AML-193 (cell line): ENCODE measurements at places on chromosomes 7 and 10.

- no peak for DNase-seq
Observed at GRCh38 chr10:107554333-107554732, 389.8 kb upstream of the SORCS1 start.

- no peak for DNase-seq
Observed at GRCh38 chr10:123556736-123557135, 109.4 kb upstream of the GPR26 start.

DNA sequence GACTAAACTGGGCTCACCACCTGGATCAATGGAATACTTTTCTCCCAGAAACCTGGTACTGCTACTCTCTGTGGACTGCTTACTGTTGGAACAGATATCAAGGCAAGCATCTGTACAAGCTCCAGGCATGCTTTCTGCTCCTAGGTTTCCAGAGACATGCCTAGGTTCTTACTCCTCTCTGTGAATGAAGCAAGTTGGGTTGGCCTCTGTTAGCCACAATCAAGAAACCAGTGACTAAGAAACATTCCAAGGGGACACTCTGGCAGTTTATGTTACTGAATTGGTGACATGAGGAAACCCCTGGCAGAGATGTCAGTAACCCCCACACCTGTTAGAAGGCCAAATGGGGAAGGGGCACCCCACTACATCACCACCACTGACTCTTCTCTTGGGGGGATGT lies 121.9 kb downstream of the GFRA1 start:
- DNase-seq = no peak

DNA sequence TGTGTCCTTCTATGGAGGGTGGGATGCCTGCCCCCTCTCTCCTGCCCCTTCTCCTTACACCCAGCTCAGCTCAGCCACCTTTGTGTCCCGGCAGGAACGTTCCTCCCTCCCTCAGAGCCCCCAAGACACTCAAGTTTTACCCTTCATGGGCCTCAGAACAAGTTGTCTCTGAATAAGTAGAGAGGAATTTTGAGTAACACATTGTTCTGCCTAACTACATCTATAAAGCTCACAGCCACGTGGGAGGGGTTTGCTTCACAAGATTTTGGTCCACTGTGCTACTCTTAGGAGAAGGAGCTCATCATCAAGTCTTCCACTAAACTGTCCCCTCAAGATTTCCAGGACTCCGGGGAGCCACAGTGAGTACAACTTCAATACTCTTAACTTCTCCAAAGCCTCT lies 51.6 kb upstream of the ZNF32 start:
- DNase-seq = no peak

- DNase-seq = no peak
Observed at GRCh38 chr7:14739168-14739840, 163.2 kb downstream of the DGKB start.

- no peak for DNase-seq
Observed at GRCh38 chr10:42979721-42980467, 97.0 kb upstream of the RET start.

GRCh38 chr10:43824934-43825333 lies 176.3 kb upstream of the ZNF32 start:
- no peak for DNase-seq

- peak; percentile 12 for DNase-seq
Observed at GRCh38 chr10:129888784-129889616, 75.1 kb downstream of the EBF3 start.

DNA sequence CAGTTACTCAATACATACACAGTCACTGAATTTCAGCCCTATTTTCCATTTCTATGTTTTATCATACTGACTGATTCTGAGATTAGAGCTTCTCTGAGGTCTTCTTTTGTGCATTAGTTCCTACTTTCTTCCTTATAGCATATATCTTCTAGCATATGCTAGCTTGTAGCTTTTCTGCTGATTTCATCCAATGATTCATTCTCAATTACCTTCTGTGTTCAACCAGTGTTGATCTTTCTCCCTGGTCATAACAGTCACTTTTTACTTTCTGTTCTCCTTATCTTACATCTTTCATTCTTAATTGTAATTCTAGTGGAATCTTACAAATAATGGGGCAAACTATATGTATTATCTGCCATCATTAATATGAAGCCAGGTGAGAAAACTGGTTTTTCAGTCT lies 159.5 kb upstream of the HGF start:
- DNase-seq = no peak

DNA sequence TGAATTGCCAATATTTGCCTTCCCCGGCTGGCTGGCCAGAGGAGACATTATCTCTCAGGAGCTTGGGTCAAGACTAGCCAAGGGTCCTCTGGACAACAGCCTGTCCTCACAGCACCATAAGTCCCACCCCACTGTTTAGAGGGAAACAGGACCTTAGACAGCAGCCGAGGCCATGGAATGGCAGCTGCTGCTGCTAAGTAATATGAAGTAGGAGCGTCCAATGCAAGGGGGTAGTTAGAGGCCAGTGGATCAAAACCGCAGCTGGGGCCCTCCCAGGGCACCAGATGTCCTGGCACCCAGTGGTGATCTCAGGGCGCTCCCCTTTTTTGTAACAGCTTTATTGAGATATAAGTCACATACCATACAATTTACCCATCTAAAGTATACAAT lies 12.9 kb upstream of the KCP start:
- DNase-seq = no peak

DNA sequence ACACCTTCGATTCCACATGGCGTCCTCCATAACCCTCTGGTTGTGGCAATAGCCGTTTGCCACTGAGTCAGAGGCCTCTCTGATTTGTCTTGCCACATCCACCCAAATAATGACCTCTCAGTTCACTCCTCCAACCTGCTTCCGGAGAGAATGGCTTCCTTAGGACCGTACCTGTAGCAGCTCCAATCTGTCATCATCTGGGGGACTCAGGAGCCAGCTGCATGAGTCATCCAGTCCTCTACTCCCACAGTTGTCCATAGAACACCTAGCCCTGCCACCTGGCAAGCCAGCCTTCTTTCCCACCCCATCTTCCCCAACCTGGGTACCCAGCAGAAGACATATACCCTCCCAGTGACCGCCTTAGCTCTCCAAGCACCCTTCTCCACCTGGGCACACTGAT lies 64.4 kb upstream of the MXI1 start:
- DNase-seq = no peak

DNA sequence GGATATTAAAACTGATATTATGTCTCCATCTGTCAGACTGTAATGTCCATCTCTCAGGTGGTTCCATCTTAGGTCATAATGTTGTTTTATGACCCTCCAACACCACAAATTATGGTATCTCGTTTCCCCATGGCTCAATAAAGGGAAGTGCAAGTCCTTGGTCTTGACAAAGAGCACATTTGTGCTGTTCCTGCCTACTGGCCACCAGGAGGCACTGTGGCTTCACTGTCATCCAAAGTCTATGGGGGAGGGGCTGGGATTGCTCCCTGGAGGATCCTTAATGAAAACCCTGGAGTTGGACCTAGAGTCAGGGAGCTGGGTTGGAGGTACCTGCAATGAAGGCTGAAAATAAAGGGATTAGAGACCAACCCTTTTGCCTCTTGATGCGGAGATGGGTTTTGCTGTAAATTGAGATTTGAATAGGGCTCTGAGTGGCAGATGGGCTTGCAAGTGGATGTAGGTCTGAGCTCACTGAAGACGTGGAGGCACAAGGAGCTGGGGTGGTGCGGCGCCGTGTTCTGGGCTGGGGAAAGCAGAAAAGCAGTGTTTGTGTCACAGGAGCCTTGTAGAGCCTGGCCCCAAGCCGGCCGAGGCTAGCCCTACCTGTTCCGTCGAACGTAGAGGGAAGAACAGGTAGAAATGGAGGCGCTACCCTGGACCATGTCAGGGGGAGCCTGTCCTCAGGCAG lies 180.5 kb upstream of the PRSS58 start:
- DNase-seq = peak; percentile 54

DNA sequence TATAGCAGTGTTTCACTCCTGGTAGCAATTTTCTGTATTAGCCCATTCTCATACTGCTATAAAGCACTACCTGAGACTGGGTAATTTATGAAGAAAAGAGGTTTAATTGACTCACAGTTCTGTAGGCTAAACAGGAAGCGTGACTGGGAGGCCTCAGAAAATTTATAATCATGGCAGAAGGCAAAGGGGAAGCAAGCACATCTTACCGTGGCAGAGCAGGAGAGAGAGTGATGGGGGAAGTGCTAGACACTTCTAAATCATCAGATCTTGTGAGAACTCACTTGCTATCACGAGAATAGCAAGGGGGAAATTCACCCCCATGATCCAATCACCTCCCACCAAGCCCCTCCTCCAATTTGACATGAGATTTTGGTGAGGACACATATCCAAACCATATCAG lies 131.6 kb upstream of the EFCAB10 start:
- no peak for DNase-seq

- DNase-seq = no peak
Observed at GRCh38 chr7:151517601-151518104, 2.0 kb downstream of the RHEB start.

DNA sequence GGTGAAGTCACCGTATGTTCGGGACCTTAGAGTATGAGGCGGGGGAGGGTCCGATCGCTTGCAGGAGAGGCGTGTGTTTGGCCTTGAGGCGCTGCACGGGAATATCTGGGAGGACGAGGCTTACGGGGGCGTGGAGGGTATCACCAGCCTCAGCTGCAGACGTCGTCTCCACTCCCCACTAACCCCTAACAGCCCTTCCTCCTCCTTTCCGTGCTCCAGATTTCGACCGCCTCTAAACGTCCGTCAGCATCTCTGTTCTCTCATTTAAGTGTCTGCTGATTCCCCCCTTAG lies 23.5 kb upstream of the ZNF12 start:
- no peak for DNase-seq

DNA sequence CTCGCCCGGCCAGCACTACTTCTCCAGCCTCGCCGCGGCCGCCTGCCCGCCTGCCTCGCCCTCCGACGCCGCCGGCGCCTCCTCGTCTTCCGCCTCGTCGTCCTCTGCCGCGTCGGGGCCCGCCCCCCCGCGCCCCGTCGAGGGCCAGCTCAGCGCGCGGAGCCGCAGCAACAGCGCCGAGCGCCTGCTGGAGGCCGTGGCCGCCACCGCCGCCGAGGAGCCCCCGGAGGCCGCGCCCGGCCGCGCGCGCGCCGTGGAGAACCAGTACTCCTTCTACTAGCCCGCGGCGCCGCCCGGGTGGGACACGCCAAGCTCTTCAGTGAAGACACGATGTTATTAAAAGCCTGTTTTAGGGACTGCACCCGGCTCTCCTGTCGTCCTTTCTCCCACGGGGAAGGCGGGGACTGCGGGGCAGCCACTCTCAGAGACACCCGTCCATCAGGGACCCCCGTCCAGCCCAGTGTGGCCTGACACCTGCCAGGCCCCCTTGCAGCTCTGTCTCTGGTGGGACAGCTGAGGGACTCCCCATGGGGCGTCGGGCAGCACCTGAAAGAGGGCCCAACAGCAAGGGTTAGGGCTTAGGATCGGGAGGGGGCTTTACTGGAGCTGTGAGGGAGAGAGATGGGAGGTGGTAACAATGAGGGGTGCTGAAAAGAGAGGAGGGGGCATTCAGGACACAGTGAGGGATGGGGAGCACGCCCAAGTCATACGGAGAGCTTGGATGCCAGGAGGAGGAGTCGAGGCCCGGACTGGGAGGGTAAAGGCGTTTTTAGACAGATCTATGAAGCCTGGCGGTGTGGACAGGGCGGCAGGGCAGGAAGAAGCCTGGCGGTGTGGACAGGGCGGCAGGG lies 34.7 kb downstream of the SPDYE6 start:
- no peak for DNase-seq

DNA sequence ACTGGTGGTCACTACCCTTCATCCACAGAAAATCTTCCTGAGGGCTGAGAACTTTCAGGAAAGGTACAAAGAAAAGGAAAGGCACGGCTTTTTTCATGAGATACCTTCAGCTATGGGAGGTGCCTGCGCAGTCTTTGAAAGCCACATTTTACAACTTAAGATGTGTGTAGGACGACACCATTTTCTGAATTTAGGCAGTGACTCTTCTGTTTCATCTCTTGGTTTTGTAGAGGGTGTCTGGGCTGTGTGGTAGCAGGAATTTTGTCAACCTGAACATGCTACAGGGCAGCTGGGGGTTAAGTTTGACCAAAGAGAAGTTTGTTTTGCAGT lies 138.1 kb downstream of the NRP1 start:
- no peak for DNase-seq

- no peak for DNase-seq
Observed at GRCh38 chr7:326809-327232, 36.9 kb downstream of the FOXL3 start.

- no peak for DNase-seq
Observed at GRCh38 chr7:93812061-93812460, 78.5 kb downstream of the TFPI2 start.

DNA sequence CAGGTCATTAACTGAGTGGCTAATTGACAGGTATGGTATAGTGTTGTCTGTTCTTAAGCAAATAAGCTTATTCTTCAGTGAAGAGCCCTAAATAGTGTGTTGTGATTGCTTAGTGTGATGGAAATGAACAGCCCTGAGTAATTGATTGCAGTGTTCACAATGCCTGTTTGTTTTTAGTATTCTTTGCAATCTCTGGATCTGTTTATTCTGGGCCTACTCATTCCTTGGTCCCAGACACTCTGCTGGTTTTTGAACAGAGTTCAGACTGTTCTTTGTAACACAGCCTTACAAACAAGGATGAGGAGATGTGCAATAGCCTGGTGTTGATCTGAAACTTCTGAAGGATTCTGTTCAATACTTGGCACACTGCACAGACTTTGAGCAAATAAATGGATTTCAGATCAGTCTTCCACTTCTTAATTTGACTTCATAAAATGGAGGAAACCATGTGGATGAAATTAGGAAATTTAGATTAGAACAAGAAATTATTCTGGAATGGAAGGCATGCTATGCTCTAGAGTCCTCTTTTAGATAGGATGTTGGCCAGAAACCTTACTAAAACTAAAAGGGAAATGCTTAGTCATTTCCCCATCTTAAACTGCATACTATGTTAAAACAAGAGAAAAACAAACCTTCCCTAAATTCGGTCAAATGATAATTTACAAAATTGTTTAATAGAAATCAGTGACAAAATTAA lies 444.2 kb upstream of the SEMA3D start:
- DNase-seq = peak; percentile 40

- no peak for DNase-seq
Observed at GRCh38 chr7:32385316-32385956, 104.7 kb downstream of the LSM5 start.

DNA sequence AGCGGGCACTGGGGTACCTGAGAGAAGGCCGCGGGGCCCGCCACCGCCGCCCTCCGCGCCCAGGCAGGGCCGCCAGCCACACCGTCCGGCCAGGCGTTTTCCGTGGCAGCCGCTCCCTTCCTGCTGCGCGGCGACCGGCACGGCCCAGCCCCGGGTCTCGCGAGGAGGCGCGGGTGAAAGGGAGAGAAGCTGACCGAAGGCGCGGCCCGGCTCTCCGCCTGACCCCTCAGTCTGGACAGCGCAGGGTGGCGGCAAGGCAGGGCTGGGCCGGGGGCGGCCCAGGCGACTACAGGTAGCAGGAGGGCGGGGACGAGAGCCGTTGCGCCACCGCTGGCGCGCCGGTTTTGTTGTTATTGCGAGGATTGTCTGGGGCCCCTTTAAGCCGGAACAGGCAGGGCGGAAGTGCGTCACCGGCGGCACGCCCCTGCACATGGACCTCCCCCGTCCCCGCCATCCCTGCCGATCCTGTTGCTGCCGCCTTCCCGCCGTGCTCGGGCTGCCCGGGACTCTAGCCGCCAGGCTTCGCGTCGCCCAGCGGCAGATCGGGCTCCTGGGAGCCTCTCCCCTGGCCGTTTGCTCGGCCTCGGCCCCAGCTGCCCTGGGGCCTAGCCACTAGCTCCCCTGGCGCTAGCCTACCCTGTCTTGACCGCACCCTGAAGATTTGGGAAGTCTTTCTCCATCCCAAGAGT lies at the start of gene HERPUD2:
Gene HERPUD2 (minus strand): TSS at position 352 of the 689 bp plus-strand sequence. CDS start 805 bp downstream, outside the sequence.
- DNase-seq = peak; percentile 64
